ENCODE measurements at places on chromosomes 5 and 9.
A peak's percentile ranks its signal among the peaks of the same experiment; 100 is the strongest.

DNA sequence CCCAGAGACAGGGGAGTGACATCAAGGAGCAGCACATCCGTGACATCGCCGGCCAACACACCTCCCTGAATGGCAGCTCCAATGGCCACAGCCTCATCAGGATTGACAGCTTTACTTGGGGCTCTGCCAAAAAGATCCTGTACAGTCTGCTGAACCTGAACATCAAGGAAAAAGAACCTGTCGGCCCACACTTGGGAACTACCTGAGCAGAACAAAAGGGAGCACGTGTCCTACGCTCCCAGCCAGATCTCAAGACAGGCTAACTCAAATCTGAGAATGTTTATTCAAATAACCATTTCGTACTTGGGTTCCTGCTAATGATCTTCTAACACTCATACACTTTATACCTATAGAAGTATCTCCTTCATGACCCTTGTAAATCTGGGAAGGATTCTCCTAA lies 15.3 kb downstream of the HSPA9 start:
- DNase-seq, result no peak

GRCh38 chr5:156914371-156914737 lies 48.7 kb downstream of the TIMD4 start:
- DNase-seq, result no peak

GRCh38 chr5:149056616-149057165 lies 6.2 kb downstream of the SH3TC2 start:
- DNase-seq, result no peak

GRCh38 chr5:170109059-170110031 lies 3.6 kb downstream of the FOXI1 start:
- no peak for DNase-seq

DNA sequence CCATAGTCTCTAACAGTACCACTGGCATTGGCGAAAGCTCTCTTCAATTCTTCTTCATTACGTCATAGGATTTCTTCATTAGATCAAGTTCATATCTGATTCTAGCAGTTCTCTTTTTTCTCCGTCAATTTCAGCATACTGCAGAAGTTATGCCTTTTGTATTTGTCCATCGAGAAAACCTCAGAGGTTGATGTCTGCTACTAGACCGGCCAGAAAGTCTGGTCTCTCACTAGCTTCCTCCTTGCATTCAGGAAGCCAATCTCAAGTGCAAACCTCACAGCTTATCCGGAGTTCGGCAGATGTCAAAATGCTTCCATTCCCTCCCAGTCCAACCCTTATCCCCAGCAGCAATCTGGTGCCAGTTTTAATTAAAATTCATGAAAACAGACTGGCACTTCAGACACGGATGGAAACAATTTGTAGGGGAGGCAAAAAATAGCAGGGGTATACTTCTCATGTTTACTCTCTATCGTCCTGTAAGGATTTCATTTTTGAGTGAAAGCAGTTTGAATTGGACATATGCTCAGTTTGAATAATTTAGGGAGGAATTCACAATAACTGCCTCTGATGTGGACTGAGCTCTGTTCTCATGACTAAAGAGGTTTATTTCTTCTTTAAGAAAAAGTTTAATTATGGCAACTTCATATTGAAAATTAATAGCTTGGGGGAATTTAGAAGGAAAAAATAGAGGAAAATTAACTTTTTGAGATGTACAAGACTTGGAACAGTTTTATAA lies 56.4 kb upstream of the TMC1 start:
- DNase-seq, result peak; percentile 77

DNA sequence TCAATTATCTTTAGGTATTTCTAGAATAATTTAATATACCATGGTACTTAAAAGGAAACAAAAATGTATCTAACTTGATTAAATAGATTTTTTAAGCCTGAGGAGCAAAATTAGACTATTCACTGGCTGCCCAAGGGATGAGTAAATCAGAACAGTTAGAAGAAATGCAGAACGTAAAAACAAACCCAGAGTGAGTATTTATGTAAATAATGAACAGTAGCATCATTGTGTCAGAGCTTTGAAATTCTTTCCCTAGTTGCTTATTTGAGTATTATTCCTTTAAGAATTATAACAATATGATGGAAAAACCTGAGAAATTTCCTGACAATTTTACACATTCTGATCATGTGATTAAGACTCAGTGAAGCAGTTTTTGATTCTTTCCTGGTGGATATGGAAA lies 200.9 kb downstream of the GDNF start:
- DNase-seq, result peak; percentile 21

- DNase-seq, result no peak
Observed at GRCh38 chr9:21506626-21507482, 24.7 kb upstream of the IFNE start.

DNA sequence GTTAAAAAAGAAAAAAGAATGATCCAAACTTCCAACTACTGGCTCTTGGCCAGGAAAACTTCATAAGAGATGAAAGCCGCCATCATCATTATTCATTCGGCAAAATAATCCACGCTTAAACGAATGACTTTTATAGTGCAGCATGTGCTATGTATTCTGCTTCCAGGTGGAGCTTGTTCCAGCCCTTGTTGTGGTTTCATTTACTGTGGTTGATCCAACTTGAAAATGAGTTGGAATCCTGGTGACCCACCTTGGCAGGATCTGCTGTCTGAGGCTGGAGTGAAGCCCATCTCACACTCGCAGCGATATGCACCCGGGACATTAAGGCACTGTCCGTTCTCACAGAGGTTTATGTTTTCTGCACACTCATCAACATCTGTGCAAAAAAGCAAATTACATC lies 209.6 kb downstream of the FBN2 start:
- no peak for DNase-seq

GRCh38 chr9:131980267-131981016 lies 99.2 kb downstream of the MED27 start:
- no peak for DNase-seq

DNA sequence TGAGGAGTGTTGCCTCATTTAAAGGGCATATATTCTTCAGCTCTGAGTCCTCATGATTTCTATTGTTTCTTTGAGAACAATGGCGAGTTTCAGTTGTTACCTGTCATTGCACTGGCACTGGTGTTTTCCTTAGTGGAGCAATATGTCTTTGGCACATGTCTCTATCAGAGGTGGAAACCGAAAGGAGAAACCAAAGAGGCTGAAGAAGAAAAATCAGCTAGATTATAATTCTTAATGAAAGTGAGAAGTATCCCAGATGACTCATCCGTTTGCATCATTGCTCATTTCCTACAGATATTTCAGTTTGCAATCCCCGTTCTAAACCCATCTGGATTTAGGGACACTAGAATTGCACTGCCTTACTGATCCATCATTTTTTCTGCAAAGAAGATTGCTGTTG lies 324.6 kb downstream of the TMEM232 start:
- DNase-seq, result no peak

- DNase-seq, result peak; percentile 47
Observed at GRCh38 chr5:151745071-151745705, 13.2 kb downstream of the ATOX1 start.

GRCh38 chr5:56350597-56351170 lies 117.6 kb upstream of the ANKRD55 start:
- peak; percentile 92 for DNase-seq

- peak; percentile 96 for DNase-seq
Observed at GRCh38 chr5:150485693-150486401, 22.1 kb upstream of the NDST1 start.

DNA sequence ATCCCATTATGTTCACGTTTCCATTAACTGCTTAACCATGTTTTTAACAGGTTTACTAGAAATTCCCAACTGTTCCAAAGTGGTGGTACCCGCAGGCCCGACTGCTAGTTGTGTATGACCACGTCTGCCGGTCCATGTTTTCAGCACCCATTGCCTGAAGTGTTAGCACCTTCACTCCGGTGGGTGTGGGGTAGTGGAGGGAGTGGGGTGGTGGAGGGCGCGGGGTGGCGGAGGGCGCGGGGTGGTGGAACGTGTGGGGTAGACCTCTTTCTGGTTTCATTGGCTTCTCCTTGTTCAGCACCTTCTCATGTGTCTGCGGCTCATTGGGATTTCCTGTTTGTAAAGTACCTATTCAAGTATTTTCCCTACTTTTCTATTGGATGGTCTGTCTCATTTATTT lies 37.7 kb downstream of the TPPP start:
- DNase-seq, result no peak

DNA sequence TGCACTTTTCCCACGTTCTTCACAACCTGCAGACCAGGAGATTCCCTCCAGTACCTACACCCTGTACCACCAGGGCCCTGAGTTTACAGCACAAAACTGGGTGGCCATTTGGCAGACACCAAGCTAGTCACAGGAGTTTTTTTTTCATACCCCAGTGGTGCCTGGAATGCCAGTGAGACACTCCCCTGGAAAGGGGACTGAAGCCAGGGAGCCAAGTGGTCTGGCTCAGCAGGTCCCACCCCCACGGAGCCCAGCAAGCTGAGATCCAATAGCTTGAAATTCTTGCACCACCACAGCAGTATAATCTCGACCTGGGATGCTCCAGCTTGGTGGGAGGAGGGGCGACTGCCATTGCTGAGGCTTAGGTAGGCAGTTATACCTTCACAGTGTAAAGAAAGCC lies 26.3 kb upstream of the SMC5 start:
- DNase-seq, result no peak

- DNase-seq, result peak; percentile 65
Observed at GRCh38 chr9:75866273-75866871, 24.1 kb upstream of the PCSK5 start.

- DNase-seq, result no peak
Observed at GRCh38 chr9:95133325-95133705, 184.2 kb downstream of the FANCC start.

DNA sequence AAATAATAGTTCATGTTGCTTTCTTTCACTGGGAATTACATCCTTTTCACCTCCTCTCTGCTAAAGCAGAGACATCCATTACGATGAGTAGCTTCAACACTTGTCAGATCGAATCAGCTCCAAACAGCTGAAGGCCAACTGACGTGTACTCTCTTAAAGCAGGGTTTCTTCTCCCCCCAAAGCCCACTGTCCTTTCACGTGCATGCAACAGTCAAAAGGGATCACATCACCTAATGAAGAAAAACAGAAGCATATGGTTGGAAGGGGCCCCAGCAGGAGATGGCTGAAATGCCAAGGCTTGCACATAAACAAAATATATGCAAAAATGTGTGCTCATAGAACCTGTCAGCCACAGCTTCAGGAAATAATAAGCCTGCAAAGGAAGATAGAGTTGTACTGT lies 421.6 kb downstream of the ANXA1 start:
- DNase-seq, result no peak

GRCh38 chr9:31314241-31314640 lies 1070.2 kb upstream of the ACO1 start:
- DNase-seq, result no peak

DNA sequence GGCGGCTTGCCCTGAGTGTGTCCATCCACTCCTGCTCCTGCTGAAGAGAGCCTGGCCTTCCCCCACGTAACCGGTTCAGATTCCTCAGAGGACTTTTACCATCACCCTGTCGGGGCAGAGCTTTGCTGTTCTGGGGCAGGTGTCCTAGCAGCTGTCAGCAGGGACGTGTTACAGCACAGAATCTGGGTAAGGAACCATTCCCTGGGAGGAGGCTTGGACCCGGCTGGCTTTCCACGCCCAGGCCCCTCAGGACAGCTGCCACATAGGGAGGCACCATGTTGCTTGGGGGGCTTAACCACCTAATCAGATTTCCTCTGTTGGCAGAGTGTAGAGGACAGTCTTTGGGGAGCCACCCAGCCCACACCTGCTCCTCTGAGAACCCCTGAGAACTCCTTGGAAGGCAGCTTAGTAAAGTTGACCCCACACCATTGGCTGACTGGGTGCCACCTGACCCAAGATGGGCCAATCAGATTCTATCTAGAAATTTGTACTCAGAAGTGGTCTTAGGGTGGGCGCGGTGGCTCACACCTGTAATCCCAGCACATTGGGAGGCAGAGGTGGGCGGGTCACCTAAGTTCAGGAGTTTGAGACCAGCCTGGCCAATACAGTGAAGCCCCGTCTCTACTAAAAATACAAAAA lies 23.3 kb upstream of the EEIG1 start:
- DNase-seq, result peak; percentile 48

DNA sequence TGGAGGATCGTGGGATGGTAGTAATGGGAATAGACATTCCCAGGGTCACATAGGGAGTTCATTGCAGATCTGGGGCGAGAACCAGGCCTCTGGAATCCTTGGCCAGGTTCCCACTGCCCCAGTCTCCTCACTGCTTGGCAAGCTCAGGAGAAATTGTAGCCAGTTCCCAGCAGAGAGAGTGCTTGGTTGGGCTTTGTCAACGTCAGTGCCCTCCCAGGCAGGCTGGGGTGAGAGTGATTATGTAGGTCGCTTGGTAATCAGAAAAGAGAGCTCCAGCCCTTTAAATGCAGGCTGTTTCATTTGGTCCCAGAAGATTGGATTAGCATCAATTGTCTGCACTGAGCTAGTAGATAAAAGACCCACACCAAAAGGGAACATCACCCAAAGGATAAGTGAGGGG lies 51.8 kb upstream of the GALNT10 start:
- no peak for DNase-seq

GRCh38 chr5:83450183-83450966 lies 21.2 kb upstream of the VCAN start:
- DNase-seq, result no peak

DNA sequence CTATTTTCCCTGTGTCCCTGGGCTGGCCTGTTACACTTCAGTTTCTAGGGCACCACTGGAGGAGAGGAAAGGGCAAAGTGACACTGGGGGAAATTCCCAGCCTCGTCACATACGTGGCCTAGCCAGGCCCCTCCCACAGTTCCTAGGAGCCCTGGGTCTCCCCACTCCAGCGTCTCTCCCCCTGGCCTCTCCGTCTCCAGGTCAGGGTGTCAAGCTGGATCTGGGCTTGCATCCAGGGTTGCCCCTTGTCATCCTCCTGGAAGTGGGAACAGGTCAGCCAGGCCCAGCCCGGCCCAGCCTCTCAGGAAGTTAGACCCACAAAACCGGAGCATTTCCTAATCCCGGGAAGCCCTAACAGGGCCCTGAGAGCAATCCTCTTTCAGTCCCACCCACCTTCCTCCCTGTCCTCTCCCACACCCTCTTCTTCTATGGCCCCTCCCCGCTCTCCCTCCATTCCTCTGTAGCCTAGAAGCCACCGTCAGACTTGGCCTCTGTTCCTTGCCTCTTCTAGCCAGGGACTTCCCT lies 4.7 kb upstream of the TNIP1 start:
- no peak for DNase-seq

GRCh38 chr5:153953411-153953810 lies 85.3 kb downstream of the FAM114A2 start:
- peak; percentile 29 for DNase-seq

GRCh38 chr9:76803083-76803482 lies 38.8 kb downstream of the PCA3 start:
- no peak for DNase-seq

DNA sequence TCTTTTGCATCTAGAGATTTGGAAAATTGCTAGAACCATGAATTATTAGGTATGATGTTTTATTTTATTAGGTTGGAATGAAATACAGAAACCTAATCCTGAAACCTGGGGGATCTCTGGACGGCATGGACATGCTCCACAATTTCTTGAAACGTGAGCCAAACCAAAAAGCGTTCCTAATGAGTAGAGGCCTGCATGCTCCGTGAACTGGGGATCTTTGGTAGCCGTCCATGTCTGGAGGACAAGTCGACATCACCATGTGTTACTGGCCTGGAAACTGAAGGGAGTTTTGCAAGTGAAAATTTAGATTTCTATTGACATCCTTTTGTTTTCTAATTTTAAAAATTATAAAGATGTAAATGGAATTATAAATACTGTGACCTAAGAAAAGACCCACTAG lies 100.7 kb downstream of the NLN start:
- no peak for DNase-seq

GRCh38 chr5:66710557-66711088 lies 114.4 kb downstream of the MAST4 start:
- DNase-seq, result no peak

GRCh38 chr5:40381016-40381415 lies 298.7 kb upstream of the PTGER4 start:
- no peak for DNase-seq
